ENCODE measurements at places on chromosomes 6 and 20. TPM values are rescaled to one million over a fixed set of nuclear protein-coding genes. Genes with fewer than 3 reads are reported as not detected.

Gene VGLL2
- total RNA-seq, result 0.58 TPM

Gene TAGAP
- total RNA-seq, result 0.08 TPM

Gene CLVS2
- 0.60 TPM for total RNA-seq

Gene NSFL1C
- 47.5 TPM for total RNA-seq

Gene MAP3K4
- total RNA-seq, result 16.3 TPM

Gene DNAH8
- total RNA-seq, result 0.03 TPM

Gene MCHR2
- total RNA-seq, result not detected

Gene NOX3
- 0.93 TPM for total RNA-seq

Gene PPARD
- 5.1 TPM for total RNA-seq

Gene C6orf15
- not detected for total RNA-seq

Gene C6orf132
- total RNA-seq, result not detected

Gene CLPSL2
- not detected for total RNA-seq

Gene FAXC
- 2.8 TPM for total RNA-seq

Gene PNPLA1
- total RNA-seq, result not detected

Gene PLTP
- 78.4 TPM for total RNA-seq

Gene ZNF311
- total RNA-seq, result not detected

Gene REM1
- 1.5 TPM for total RNA-seq

Gene LAMA2
- total RNA-seq, result 2.6 TPM

Gene TTBK1
- not detected for total RNA-seq

Gene RPS10
- total RNA-seq, result 2,312 TPM

Gene PDYN
- total RNA-seq, result not detected

Gene SLC35D3
- total RNA-seq, result not detected

Gene DNAAF9
- 2.9 TPM for total RNA-seq

Gene NRN1
- 4.0 TPM for total RNA-seq

Gene GGTLC1
- total RNA-seq, result not detected

Gene CDK19
- 4.3 TPM for total RNA-seq

Gene ZSWIM1
- 13.4 TPM for total RNA-seq

Gene TNF
- total RNA-seq, result not detected
